ENCODE measurements at places on chromosomes 6 and 20.

- DNase-seq: no peak
These were observed 84.5 kb upstream of the QKI start for GRCh38 chr6:163329991-163330390.

DNA sequence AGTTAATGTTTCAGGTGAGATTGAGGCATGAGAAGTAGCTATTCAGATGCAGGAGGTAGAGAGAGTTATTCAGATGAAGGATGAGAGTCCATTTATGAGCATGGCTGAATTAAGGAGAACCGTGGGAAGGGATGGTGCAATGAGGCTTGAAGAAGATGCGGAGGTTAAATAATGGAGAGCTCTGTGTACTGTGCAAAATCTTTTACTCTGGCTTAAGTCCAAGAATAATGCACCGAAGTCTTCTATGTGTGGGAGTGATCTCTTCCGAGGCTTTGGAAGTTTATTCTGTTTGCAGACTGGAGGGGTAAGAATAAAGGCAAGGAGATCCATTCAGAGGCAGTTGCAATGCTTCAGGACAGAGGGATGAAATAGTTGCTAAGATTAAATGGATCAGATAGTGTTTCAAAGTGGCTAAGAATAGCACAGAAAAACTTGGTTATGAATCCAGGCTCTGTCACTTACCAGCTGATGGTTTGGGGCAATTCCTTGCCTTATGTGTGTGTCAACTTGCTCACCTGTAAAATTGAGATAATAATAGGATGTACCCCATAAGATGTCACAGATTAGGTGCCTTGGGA is 467.1 kb downstream of the HDGFL1 start:
- no peak for DNase-seq

DNA sequence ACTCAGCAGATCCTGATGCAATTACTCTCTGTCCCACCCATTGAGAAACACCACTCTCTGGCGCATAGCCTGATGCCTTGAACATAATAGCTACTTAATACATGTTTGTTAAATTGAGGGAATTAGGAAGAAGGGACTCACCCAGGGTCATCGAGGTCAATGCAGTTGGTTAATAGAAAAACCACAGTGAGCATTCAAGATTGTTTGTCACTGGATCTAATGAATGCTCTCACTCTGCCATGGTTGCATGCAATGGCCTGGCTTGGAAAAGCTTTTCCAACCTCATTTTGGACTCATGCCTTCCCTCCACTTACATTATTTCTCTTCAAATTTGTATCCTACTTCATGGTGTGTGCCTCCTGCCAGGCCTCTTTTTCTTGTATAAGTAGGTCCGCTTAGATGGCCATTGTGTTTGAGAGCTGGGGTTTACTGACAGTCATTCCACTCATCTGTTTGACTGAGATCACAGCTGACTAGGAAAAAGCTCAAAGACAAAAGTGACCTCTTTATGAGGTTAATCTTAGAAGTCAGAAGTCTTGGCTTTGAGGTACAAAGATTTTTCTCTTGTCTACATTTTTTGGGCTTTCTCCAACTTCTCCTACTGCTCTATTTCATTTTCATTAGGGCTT is 154.8 kb upstream of the RAB32 start:
- no peak for DNase-seq

GRCh38 chr20:32970115-32970972 is 33.9 kb downstream of the SUN5 start:
- no peak for DNase-seq

- no peak for DNase-seq
These were observed 34.5 kb upstream of the DUSP22 start for GRCh38 chr6:257774-258173.

GRCh38 chr6:87481931-87482330 is 9.2 kb downstream of the SLC35A1 start:
- no peak for DNase-seq

GRCh38 chr20:11740975-11741374 is 176.7 kb upstream of the BTBD3 start:
- DNase-seq: no peak

DNA sequence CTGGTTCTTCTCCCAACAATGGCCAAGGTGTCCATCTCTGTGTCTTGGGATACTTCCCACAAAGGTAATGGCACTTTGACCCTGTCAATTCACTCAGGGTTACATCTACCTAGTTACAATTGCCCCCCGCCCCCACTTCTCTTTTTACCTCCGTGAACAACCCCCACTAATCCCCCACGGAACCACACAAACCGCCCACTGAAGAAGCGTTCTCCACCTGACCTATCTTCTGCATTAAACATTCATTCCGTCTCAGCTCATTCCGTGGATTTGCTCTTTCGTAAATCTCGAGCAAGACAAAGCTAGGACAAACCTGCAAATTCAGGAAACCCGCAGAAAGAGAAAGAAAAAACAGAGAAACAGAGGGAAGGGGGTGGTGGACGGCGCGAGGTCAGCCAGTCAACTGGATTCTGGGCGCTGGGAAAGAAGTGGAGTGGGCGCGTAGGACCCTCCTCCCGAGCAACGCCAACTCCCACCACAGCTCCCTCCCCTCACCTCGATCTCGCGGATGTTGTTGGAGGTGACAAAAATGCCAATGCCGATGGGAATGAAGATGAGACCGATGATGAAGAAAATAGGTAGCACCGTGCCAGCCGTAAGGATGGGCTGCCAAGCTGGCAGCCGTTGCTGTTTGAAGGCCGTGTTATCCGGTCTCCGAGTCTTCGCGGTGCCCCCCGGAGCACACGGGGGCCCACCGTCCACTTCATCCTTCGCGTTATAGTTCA is 523 bp downstream of the TMEM30A start:
- peak; percentile 44 for DNase-seq

- DNase-seq: peak; percentile 13
These were observed 192.5 kb downstream of the EDN1 start for GRCh38 chr6:12482386-12483375.

DNA sequence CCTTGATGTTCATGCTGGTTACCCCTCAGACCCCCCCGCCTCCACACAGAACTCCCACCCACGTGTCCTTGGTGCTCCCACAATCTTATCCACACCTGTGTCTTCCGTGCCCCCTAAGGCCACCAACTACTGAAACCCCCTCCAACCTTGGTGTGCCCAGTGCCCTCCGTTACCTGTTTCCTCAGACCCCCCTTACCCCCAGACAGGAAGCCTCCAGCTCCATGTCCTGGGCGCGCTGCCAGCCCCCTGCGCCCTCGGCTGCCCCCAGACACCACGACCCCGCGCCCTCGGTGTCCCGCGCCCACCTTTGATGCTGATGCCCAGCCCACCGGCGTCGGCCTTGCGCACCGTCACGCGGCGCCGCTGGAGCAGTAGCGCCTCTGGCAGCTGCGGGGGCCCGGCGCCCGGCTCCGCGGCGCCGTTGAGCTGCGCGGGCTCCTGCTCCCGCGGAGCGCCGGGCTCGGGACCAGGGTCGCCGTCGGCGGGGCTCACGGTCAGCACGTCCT is 504 bp downstream of the SNTA1 start:
- no peak for DNase-seq

DNA sequence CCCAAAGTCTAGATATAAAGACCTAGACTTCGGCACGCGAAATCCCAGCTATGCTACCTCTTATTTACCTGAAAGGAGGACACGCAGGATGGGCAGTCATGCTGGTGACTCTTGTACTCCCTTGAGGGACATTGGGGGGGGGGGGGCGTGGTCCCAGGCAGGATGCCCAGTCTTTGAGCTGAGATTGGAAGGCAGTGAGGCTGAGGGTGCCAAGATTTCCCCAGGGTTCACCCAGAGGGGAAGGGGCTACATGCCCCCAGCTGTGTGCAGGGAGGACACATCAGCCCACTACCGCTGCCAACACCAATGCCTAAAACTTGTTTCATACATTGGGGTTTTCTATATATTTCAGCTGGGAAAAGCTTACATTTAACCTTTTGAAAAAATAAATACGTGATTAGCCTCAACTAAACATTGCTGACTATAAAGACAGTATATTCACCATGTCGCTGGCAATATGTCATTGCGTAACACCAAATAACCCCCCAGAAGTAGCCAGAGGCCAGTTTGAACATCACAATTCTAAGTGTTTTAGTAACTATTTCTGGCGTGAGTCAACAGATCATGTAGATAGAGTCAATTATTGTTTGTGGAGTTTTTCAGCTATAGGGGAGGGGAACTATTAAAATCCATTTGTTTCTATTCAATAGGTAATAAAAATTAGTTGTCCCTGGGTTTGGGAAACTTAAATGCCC is 21.6 kb downstream of the MGME1 start:
- no peak for DNase-seq

GRCh38 chr6:56716229-56716628 is 73.5 kb upstream of the DST start:
- no peak for DNase-seq

DNA sequence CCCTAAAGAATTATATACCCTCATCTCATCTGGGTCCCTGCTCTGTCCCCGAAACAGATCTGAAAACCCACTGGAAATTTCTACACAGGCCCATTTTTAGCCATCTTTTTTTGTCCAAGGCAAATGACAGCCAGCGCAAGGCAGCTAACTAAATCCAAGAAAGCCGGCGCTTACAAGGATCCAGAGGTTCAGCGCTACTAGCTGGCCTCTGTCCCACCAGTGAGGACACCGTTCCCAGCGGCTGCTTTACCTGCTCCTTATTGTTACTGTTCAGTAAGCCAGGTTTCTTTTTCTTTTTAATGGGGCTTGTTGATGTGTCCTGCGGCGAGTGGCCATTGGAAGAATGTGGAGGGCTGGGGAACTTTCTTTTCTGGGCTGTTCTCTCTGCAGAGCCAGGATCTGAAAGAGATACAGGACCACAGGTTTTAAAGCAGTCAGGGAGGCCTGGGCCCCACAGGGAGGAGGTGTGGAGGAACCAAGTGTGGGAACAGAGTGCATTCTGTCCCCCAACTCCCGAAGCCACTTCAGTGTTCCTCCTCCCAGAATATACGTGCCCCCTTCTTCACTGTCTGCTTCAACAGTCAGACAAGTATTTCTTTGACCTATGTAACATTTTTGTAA is 46.6 kb downstream of the ZMYND8 start:
- no peak for DNase-seq

GRCh38 chr6:147248859-147249258 is 44.6 kb downstream of the STXBP5 start:
- DNase-seq: no peak

DNA sequence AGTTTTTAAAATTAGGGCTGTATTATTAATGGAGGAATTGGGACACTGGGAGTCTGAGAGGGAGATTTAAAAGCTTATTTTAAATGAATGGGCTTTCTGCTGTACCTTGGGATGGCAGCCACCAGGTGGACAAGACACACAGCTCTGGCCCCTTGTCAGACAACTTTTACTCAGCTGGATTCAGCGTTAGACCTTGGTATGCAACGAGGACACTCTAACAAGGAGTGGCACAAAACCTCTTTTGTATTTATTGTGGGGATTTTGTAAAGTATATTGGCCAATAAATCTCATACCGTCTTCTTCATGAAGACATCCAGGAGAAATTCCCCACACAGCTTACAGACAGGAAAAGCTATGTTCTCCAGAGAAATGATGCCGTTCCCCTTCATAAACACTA is 105.7 kb downstream of the LCA5 start:
- no peak for DNase-seq

All from NCI-H524 (cell line).